ENCODE measurements at places on chromosomes 12 and 14.

DNA sequence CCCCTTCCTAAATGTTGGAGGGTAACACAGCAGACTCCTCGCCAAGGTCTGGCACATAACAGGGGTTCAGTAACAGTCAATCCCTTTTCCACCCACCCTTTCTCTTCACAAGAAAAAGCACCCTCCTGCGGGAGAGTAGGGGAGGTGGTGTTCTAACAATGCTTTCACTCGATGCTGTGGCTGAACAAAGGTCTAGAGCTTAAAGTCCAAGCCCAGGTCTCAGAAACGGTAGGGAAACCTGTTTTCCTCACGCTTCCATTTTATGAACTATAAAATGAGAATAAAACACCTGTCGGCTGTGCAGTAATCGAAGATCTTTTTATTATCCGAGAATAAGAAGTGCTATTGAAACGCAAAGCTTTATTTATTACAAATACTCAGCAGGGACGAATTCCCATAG, 20.9 kb upstream of the CACNA2D4 start:
- no peak for DNase-seq

- no peak for DNase-seq
These were observed 69.2 kb downstream of the C2CD5 start for GRCh38 chr12:22474970-22475720.

GRCh38 chr12:75862692-75863471, 168.7 kb downstream of the PHLDA1 start:
- peak; percentile 38 for DNase-seq

DNA sequence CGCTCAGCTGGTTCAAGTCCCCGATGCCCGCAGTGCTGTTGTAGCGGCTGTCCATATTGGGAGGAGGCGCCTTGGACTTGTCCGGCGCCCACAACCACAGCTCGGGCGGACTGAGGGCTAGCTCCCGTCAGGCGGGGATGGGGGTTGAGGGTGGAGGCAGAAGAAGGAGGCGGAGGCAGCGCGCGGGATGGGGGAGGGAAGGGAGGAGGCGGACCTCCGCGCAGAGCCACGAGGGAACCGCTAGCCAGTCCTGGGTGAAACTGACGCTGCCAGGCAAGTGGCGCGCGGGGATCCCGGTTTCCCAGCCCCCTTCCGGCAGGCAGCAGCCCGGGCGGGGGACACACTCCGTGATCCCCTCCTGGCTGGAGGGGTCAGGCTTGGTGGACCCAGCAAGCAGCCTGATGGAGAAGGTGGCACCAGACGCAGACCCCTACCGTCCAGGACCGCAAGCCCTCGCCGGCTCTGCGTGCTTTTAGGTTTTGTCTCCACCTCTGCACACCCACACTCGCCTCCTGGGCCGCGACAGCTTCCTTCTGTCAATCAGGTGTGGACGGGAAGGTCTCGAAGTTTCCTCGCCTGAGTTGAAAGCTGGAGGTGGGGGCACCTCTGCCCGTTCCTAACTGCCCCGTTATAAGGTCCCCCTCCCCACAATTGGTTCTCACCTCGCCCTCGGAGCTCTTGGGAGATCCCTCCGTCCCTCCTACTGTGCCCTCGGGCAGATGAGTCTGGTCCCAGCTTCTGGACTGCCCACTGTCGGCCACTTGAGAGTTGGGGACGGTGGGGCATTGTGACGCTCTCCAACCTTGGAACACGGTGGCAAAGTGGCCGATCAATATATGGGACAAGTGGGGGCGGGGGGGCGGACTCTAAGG, at the start of gene CPNE8:
Gene CPNE8, minus strand, starts transcription at position 112 of the 872 bp plus-strand sequence. Its CDS starts 57 bp downstream, at position 55.
- DNase-seq = peak; percentile 55

- peak; percentile 77 for DNase-seq
These were observed 12.2 kb downstream of the MMP14 start for GRCh38 chr14:22848351-22849164.

Measured in GM04504 (cell line).